Kidney (tissue), 22 donors: ENCODE measurements at places on chromosomes 1 and 21. TPM values are rescaled to one million over a fixed set of nuclear protein-coding genes. Genes with fewer than 3 reads are reported as not detected.

DNA sequence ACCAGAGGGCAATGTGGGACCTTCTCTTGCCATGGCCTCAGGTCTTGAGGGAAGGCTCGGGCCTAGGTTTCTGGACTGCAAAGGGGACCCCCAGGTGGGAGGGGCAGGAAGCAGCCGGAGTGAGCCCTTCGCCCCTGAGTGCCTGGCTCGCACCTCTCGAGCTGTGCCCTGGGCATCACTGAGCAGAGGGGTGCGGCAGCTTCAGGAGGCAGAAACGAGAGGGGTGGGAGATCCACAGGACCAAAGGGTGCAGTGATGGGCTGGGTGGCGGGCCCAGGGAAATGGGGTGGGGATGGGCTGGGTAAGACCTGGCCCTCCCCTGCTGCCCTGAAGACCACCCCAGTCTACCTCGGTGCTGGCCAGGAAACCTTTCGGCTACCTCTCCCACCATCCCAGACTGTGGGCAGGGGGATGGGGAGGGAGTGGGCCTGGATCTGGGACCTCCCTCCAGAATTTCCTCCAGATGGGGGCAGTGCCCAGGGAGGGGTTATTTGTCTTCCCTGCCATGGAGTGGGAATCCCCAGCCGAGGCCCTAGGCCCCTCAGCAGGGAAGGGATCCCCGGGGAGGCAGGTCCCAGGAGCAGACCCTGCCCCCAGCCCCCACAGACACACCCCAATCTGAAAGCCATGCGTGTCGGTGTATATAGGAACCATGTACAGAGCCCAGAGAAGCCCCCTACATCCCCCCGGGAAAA is 21.3 kb downstream of the A3GALT2 start:
- DNase-seq: no peak
- H3K27ac ChIP-seq: no peak overlapping the region
- no peaks in the 10 kb centered on the region for H3K27me3 ChIP-seq
- peaks cover 6% of the 10 kb centered on the region for H3K4me1 ChIP-seq
- H3K36me3 ChIP-seq: peaks cover 3% of the 10 kb centered on the region

DNA sequence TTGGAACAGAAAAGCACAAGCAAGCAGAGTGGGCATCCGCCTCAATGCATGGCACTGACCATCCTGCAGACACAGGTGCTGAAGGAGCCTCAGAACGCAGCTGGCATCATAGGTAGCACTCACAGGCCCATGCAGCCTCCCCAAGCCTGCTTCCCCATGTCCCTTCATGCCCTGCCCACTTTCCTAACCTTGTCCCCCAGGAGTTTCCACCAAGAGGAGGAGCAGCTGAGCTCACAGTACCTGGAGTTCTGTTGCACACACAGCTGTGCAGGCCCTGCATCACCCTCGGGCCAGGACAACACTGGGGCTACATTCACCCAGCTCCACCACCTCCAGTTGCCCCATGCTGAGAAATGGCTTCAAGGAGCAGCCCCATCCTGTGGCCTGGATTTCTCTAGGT is 83.4 kb downstream of the SETD4 start:
- no peak overlapping the region for H3K4me3 ChIP-seq
- H3K27me3 ChIP-seq: no peaks in the 10 kb centered on the region
- no peak for DNase-seq
- no peaks in the 10 kb centered on the region for H3K4me1 ChIP-seq
- no peaks in the 10 kb centered on the region for H3K36me3 ChIP-seq

DNA sequence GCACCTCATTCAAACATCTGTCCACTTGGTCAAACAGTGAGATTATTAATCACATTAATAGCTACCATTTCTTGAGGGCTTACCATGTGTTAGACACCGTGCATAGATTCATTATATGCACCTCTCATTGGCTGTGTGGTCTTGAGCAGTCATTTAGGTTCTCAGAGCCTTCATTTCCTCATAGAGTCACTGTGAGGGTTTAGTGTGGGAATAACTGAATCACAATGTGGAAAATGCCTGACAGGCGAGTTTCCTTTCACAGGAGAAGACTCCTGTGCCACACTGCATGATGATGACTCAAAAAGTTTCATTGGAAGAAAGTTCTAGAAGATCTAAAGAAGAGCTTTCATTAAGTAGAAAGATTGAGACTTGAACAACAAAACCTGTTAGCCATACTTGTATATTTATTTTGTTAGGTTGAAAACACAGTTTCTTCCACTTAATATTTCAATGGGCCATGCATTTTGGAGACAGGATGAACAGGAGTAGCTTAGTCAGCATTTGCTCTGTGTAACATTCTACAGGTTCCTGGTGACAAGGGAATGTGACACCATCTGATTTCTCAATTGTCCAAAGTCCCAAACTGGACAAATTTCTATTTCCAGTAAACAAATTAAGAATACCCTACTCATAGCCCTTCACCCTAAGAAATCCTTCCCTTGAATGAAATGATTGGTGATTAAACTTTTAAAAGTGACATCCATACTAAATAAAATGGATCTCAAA is 45.7 kb downstream of the FYB2 start:
- H3K27me3 ChIP-seq: no peaks in the 10 kb centered on the region
- no peak overlapping the region for H3K4me3 ChIP-seq
- DNase-seq: no peak
- no peaks in the 10 kb centered on the region for H3K4me1 ChIP-seq
- no peaks in the 10 kb centered on the region for H3K36me3 ChIP-seq
- H3K27ac ChIP-seq: no peak overlapping the region

GRCh38 chr1:35768350-35769187 is 1.2 kb downstream of the CLSPN start:
- H3K27ac ChIP-seq: peak overlapping the region; percentile 80
- H3K4me1 ChIP-seq: no peaks in the 10 kb centered on the region
- no peak for DNase-seq
- H3K4me3 ChIP-seq: peak overlapping the region; percentile 59
- H3K36me3 ChIP-seq: no peaks in the 10 kb centered on the region

- DNase-seq: no peak
- H3K36me3 ChIP-seq: no peaks in the 10 kb centered on the region
- no peaks in the 10 kb centered on the region for H3K4me1 ChIP-seq
- no peaks in the 10 kb centered on the region for H3K27me3 ChIP-seq
These were observed 10.1 kb downstream of the MED18 start for GRCh38 chr1:28338897-28339296.

GRCh38 chr1:44390277-44390676 is 14.8 kb upstream of the RNF220 start:
- H3K36me3 ChIP-seq: no peaks in the 10 kb centered on the region
- H3K27me3 ChIP-seq: peaks cover 6% of the 10 kb centered on the region
- H3K4me1 ChIP-seq: no peaks in the 10 kb centered on the region
- no peak overlapping the region for H3K4me3 ChIP-seq
- no peak overlapping the region for H3K27ac ChIP-seq

- peak overlapping the region; percentile 38 for H3K27ac ChIP-seq
- no peaks in the 10 kb centered on the region for H3K36me3 ChIP-seq
These were observed 28.4 kb downstream of the EGLN1 start for GRCh38 chr1:231393668-231394067.

GRCh38 chr1:182259229-182259872 is 132.2 kb downstream of the GLUL start:
- no peak for DNase-seq
- H3K27me3 ChIP-seq: no peaks in the 10 kb centered on the region
- no peak overlapping the region for H3K4me3 ChIP-seq
- no peaks in the 10 kb centered on the region for H3K36me3 ChIP-seq

DNA sequence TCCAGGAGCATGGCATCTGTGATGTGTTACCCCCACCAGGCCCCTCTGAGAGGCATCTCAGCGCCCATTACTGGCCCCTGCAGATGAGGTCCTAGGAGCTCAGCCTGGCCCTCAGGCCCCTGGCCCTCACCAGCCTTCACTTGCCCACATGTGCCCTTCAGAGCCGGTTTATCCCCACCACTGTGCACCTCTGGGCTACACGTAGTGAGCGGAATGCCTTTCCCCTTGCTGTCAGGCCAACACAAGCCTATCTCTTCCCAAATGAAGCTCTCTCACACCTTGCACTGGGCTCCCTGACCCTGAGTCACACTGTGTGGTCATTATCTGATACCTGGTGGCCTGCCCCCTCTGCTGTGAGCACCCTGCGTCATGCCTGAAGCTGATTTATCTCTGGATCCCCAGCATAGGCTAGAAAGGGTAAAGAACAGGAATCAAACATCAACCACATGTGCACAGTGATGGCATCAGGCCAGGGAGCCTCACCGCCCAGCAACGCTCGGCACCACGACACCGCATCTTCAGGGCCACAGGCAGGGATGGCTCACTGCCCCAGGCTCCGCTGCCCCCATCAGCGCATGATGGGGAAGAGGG is 49.1 kb downstream of the GLIS1 start:
- H3K27ac ChIP-seq: no peak overlapping the region
- H3K4me3 ChIP-seq: no peak overlapping the region
- H3K4me1 ChIP-seq: peaks cover 3% of the 10 kb centered on the region
- H3K36me3 ChIP-seq: no peaks in the 10 kb centered on the region

DNA sequence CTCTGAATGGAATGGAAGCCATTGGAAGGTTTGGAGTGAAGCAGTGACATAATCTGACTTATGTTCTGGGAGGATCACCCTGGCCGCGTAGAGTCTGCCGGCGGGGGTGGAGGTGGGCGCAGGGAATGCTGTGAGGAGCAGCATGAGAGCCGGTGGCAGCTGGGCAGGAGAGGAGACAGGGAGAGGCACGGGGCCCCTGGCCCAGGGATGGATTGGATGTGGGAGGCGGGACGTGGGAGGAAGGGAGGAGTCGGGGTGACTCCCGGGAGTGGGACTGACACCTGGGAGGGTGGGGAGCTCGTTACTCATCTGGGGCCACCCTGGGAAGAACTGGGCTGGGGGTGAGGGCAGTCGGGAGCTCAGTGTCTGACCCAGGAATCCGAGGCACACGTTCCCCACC is 10.4 kb upstream of the KCNAB2 start:
- no peak overlapping the region for H3K4me3 ChIP-seq
- peaks cover 3% of the 10 kb centered on the region for H3K27me3 ChIP-seq
- DNase-seq: peak; percentile 66
- H3K36me3 ChIP-seq: no peaks in the 10 kb centered on the region
- H3K4me1 ChIP-seq: no peaks in the 10 kb centered on the region

GRCh38 chr1:12475101-12475500 is 142.9 kb downstream of the DHRS3 start:
- H3K4me1 ChIP-seq: peaks cover 36% of the 10 kb centered on the region
- H3K27me3 ChIP-seq: no peaks in the 10 kb centered on the region
- no peak overlapping the region for H3K4me3 ChIP-seq
- no peak for DNase-seq
- no peaks in the 10 kb centered on the region for H3K36me3 ChIP-seq

GRCh38 chr1:11541956-11542355 is 63.0 kb downstream of the DISP3 start:
- no peaks in the 10 kb centered on the region for H3K4me1 ChIP-seq
- H3K27ac ChIP-seq: no peak overlapping the region
- DNase-seq: no peak
- no peaks in the 10 kb centered on the region for H3K27me3 ChIP-seq
- no peaks in the 10 kb centered on the region for H3K36me3 ChIP-seq

GRCh38 chr1:213960963-213961362 is 26.8 kb upstream of the PROX1 start:
- H3K4me3 ChIP-seq: no peak overlapping the region
- no peak for DNase-seq
- H3K27ac ChIP-seq: no peak overlapping the region
- H3K27me3 ChIP-seq: no peaks in the 10 kb centered on the region
- H3K4me1 ChIP-seq: no peaks in the 10 kb centered on the region

DNA sequence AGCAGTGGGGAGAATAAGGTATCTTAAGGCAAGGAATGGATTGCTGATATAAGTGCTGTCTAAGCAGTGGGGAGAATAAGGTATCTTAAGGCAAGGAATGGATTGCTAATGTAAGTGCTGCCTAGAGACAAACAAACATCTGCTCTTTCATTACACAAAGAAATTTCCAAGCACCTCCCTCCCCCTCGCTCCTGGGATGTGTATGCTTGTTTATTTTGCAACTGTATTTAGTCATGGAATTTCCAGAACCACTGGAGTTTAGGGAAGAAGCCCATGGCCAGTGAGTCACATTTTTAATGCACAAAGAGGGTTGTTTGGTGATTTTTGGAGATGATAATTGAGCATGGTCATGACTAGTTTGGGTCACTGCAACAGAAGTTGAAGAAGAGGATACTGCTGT is 21.5 kb downstream of the PDPN start:
- H3K4me1 ChIP-seq: no peaks in the 10 kb centered on the region
- no peak overlapping the region for H3K4me3 ChIP-seq
- DNase-seq: no peak
- no peaks in the 10 kb centered on the region for H3K36me3 ChIP-seq
- no peak overlapping the region for H3K27ac ChIP-seq
- H3K27me3 ChIP-seq: no peaks in the 10 kb centered on the region

- DNase-seq: peak; percentile 19
- no peaks in the 10 kb centered on the region for H3K27me3 ChIP-seq
- H3K4me1 ChIP-seq: no peaks in the 10 kb centered on the region
- H3K27ac ChIP-seq: peak overlapping the region; percentile 39
- H3K36me3 ChIP-seq: peaks cover 4% of the 10 kb centered on the region
- H3K4me3 ChIP-seq: no peak overlapping the region
These were observed 49.6 kb downstream of the CD58 start for GRCh38 chr1:116521186-116521585.

DNA sequence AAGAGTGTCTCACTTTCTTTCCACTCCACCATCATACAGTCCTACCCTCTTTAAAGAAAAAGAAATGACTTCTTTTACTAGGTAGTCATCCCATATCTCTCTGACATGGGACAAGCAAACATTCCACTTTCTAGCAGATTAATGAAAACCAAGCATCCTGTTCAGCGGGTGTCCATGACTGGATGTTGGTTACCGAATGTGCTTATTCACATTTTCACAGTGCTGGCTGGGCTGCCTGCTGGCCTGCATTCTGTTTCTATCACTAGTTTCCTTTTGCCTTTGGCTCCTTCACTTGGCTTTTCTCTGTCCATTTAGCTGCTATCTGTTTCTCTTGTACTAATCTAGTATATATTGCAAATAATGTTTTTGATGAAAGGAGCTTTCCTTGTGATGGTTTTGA is 598.4 kb downstream of the RWDD3 start:
- no peak for DNase-seq
- H3K27me3 ChIP-seq: no peaks in the 10 kb centered on the region
- no peak overlapping the region for H3K4me3 ChIP-seq
- H3K36me3 ChIP-seq: no peaks in the 10 kb centered on the region
- H3K4me1 ChIP-seq: no peaks in the 10 kb centered on the region

DNA sequence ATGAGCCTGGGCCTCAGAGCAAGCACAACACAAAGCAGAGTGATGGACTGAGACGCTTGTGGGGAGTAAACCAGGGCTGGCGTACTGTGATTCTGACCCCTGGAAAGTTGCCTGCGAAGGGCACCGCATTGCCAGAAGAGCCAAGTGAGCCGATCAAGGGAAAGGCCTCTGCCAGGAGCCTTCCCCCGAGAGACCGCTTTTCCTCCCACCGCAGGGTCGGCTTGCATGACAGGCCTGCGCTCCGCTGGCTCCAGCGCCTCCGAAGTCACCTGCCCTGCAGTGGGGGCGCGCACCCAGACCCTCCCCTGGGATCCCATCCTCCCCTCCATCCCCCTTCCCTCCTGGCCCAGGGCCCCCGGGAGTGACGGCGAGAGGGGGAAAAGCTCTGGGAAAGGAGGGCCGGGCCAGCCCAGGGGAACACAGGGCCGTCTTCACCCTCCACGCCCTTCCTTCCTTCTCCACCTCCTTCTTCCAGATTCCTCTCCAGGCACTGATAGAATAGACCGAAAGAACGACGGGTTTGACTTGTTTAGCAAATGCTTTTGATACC is 165.0 kb downstream of the TRIM33 start:
- no peaks in the 10 kb centered on the region for H3K36me3 ChIP-seq
- H3K27me3 ChIP-seq: no peaks in the 10 kb centered on the region
- H3K27ac ChIP-seq: peak overlapping the region; percentile 40
- peak overlapping the region; percentile 88 for H3K4me3 ChIP-seq
- peak; percentile 76 for DNase-seq
- no peaks in the 10 kb centered on the region for H3K4me1 ChIP-seq

OR2C3 gene
- 0.06 TPM for total RNA-seq

AK2 gene
- 172 TPM for total RNA-seq
